ENCODE measurements at places on chromosomes 7 and 10.

DNA sequence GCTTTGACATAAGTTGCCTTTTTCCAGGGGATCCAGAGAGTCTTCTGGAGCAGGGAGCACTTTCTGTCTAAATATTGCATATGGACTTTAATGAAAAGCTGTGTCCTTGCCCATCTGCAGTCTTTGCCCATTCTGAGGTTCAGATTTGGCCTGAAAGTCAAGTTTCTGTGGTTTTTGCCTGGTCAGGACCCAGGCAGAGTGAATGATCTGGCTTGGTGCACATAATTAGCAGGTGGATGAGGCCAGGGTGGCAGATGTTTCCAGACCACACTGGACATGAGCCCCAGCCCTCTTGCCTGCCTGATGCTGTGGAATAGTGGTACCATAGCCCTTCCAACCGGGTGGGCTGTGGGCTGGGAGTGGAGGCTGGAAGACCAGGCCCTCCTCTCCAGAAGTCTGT, 11.0 kb downstream of the HECW1 start:
- H3K4me3 ChIP-seq: no peak overlapping the region
- DNase-seq: no peak
- H3K27ac ChIP-seq: no peak overlapping the region
- H3K4me1 ChIP-seq: no peaks in the 10 kb centered on the region

DNA sequence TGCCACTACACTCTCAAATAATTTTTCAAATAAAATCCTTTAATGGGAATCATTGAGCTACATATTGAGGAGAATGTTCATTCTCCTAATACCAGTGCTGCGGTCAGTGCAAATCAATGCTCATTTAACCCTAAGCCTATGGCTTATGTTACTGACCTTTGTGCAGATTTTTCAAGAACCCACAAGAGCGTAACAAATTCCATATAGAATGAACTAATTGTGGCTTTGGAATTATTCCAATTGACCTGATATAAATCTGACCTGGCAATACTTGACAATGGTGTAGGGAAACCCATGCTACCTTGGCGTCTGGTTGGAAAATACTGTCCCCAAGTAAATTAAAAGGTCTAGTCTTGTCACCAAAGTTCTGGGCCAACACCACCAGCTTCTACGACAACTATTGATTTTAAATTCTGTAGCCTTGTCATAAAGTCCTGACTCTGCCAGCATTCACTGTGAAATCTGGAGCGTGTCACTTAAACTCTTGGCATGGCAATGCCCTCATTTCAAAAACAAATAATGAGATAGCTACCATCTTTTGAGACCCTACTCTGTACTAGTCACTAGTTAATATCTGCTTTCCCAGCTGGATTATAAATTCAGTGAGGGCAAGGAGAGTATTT, 320.9 kb downstream of the AHR start:
- no peaks in the 10 kb centered on the region for H3K27me3 ChIP-seq
- H3K27ac ChIP-seq: no peak overlapping the region
- no peak for DNase-seq
- H3K4me1 ChIP-seq: no peaks in the 10 kb centered on the region
- H3K4me3 ChIP-seq: no peak overlapping the region
- H3K36me3 ChIP-seq: no peaks in the 10 kb centered on the region

DNA sequence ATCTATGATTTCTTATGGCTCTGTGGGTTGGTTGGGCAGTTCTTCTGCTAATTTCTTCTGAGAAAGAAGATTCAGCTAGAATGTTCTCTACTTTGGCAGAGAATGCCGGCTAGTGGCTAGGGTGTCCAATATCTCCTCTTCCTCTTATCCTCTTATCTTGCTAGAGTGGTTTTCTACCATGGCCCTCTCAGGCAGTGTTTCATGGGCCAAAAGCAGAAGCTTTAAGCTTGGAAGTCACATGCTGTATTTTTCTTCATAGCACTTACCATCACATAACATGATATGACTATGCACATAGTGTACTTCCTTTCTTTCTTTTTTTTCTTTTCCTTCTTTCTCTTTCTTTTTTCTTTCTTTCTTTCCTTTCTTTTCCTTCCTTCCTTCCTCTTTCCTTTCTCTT, 140.0 kb downstream of the ITGB8 start:
- DNase-seq: no peak
- H3K4me1 ChIP-seq: no peaks in the 10 kb centered on the region
- H3K4me3 ChIP-seq: no peak overlapping the region
- peak overlapping the region; percentile 60 for H3K27ac ChIP-seq

- H3K4me3 ChIP-seq: no peak overlapping the region
- peaks cover 3% of the 10 kb centered on the region for H3K4me1 ChIP-seq
- peaks cover 67% of the 10 kb centered on the region for H3K36me3 ChIP-seq
- no peaks in the 10 kb centered on the region for H3K27me3 ChIP-seq
Measured at GRCh38 chr7:47968847-47969774, 10.3 kb downstream of the HUS1 start.

DNA sequence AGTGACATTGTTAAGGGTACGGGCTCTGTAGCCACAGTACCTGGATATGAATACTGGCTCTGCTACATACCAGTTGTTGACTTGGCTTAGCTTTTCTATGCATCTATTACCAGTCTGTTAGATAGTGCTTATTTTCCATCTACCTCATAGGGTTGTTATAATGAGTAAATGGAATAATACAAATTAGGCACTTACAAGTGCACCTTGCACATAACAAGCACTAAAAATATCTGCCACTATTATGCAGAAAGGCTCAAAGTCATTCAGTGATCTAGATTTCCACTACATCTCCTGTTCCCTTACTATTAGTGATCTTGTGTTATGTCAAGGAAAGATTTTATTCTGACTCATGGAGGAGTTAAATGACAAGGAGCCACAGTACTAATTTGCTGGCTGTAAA, 27.9 kb upstream of the ZEB1 start:
- H3K36me3 ChIP-seq: no peaks in the 10 kb centered on the region
- no peaks in the 10 kb centered on the region for H3K27me3 ChIP-seq
- no peak overlapping the region for H3K4me3 ChIP-seq
- no peak overlapping the region for H3K27ac ChIP-seq
- no peaks in the 10 kb centered on the region for H3K4me1 ChIP-seq
- no peak for DNase-seq

- H3K36me3 ChIP-seq: no peaks in the 10 kb centered on the region
- no peak overlapping the region for H3K27ac ChIP-seq
- H3K27me3 ChIP-seq: no peaks in the 10 kb centered on the region
- no peaks in the 10 kb centered on the region for H3K4me1 ChIP-seq
Measured at GRCh38 chr7:154795014-154795413, 207.9 kb downstream of the PAXIP1 start.

DNA sequence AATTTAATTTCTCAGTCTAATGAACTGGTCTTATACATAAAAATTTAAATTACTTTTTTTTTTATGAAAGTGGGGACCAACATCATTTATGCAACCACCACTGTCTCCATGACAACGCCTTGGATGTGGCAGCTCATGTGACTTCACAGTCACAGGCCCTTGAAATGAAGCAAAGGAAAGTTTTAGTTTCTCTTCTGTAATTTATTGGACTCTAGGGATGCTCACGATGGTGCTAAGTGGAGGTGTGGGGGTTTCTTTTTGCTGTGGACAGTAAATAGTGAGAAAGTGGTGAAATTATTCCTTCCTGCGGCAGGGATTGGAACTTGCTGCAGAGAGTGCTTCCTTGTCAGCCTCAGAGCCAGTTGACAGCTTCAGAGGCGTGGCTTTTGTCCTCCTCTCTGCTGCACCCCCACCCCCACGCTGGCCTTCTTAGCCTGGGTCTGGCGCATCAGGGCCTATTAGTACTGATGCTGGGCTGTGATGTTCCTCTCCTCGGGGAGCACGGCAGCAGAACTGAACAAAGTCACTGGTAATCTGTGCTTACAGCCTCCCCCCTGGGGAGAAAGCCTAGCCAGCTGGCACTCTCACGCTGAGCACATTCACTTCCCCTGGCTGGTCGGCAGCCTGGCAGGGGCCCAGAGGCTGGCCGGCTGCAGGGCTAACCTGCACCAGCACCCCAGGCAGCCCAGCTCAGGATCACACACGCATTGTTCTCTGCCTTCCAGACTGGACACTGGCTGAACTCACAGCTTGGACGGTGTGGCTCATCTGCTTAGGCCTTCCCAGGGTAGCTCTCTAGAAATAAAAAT, 517.5 kb upstream of the GALNT17 start:
- H3K4me1 ChIP-seq: no peaks in the 10 kb centered on the region
- H3K36me3 ChIP-seq: no peaks in the 10 kb centered on the region
- peak; percentile 81 for DNase-seq
- no peak overlapping the region for H3K4me3 ChIP-seq
- H3K27ac ChIP-seq: no peak overlapping the region

DNA sequence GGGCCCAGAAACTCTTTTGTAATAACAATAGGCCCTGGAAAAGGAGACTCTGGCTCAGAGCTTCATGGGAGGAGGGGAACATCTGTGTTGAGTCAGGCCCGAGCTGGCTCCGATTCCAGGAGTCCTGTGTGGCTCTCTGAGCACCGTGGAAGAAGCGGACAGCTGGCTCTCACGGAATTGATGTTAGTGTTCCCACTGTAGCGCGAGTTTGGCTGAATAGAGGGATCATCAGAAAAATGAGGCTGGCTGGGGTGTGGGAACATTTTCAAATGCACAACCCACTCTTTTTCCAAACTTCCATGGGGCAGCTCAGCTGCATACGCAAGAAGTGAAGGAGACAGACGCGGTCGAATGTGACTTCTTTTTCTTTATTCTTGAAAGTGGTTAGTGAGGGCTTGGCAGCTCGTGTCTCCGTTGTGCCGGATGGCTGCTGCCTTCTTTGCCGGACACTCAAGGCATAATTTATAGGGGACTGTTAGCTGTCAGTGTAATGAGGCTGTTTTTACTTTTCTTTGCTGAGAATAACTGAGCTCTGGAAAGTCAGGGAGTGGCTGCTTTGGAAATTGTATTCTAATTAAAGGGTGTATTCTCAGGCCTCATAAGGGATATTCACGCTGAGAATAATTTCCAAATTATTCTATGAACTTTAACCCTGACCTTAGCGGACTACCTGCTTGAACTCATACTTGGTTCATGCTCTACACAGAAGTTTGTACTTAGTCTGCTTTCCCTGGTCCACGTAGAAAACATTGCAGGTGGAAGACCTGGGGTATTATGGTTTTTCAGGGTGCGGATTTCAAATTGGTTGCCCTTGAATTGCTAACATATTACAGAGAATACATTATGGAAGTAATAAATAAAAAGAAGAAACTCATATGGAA, 23.1 kb downstream of the MDFIC start:
- no peak overlapping the region for H3K4me3 ChIP-seq
- H3K27ac ChIP-seq: no peak overlapping the region
- H3K36me3 ChIP-seq: peaks cover 8% of the 10 kb centered on the region
- H3K4me1 ChIP-seq: peaks cover 90% of the 10 kb centered on the region
- DNase-seq: no peak
- H3K27me3 ChIP-seq: no peaks in the 10 kb centered on the region

DNA sequence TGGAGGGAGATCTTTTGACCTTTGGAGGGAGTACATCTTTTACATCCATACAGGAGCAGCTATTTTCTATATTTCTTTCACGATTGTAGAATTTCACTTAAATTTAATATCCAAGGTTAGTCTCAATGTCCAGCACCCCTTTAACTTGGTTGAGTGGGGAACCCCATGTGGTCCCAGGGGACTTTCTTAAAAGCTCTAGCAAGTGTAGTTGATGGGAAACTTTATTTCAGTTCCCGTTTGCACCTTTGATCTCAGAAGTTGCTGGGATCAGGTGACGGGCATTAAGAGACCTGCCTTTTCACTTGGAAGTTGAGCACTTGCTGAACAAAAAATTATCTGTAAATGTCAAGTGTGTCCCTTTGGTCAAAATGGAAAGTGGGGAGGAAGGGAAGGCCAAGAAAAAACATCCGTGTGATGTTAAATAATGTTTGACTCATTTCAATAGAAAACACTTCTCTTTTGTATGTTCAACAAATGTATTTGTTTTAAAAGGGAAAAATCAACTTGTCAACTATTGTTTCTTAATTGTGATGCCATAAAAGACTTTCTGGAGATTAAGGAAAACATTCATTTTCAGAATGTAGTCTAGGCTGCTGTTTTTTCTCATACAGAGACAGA, 370.1 kb upstream of the GALNT17 start:
- H3K27me3 ChIP-seq: no peaks in the 10 kb centered on the region
- no peak for DNase-seq
- no peak overlapping the region for H3K27ac ChIP-seq
- H3K36me3 ChIP-seq: peaks cover 21% of the 10 kb centered on the region
- no peaks in the 10 kb centered on the region for H3K4me1 ChIP-seq
- H3K4me3 ChIP-seq: no peak overlapping the region

GRCh38 chr7:99579956-99580777, 17.9 kb upstream of the TMEM225B start:
- no peaks in the 10 kb centered on the region for H3K36me3 ChIP-seq
- H3K27ac ChIP-seq: peak overlapping the region; percentile 1
- DNase-seq: peak; percentile 82
- peak overlapping the region; percentile 44 for H3K4me3 ChIP-seq

GRCh38 chr7:107467972-107468371, 1.9 kb upstream of the GPR22 start:
- no peaks in the 10 kb centered on the region for H3K27me3 ChIP-seq
- H3K4me3 ChIP-seq: no peak overlapping the region
- no peaks in the 10 kb centered on the region for H3K36me3 ChIP-seq
- peaks cover 13% of the 10 kb centered on the region for H3K4me1 ChIP-seq

DNA sequence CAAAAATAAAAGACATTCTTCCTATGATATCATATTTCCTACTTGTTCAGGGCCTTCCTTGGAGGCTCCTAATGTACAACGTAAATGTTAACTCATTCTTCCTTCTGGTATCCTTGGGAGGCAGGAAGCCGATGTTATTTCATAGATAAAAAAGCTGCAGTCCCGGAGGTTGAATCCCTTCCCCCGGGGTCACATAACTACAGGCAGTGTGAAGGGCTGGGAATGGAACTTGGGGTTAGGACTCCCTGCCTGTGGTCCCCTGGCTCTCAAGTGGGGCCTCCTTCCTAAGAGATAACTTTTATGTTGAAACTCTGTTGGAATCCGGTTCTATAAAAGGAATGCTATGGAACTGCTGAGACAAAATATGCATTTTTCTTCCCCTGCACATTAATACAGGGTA, 14.9 kb upstream of the CCDC3 start:
- H3K4me1 ChIP-seq: peaks cover 3% of the 10 kb centered on the region
- no peaks in the 10 kb centered on the region for H3K36me3 ChIP-seq
- H3K27me3 ChIP-seq: no peaks in the 10 kb centered on the region
- no peak overlapping the region for H3K27ac ChIP-seq
- H3K4me3 ChIP-seq: no peak overlapping the region

DNA sequence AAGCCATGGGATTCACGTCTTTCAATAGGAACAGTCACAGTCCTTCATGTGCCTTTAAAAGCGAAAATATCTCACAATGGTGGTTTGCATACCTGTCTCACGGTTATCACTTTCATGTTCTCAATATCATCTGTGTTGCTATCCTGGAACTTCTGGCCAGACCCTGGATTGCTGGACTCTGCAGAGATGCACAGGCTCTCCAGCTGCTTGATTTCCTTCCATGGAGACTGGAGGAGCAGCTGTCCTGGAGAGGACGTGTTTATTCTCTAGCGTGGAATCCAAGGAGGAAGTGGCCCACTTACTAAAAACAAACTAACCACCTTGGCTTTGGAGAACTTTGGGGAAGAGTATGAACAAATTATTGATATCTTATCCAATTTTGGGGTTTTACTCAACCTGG, 16.5 kb downstream of the BTBD16 start:
- no peaks in the 10 kb centered on the region for H3K36me3 ChIP-seq
- H3K4me3 ChIP-seq: no peak overlapping the region
- DNase-seq: no peak
- no peaks in the 10 kb centered on the region for H3K4me1 ChIP-seq
- no peaks in the 10 kb centered on the region for H3K27me3 ChIP-seq

Measured in spleen (tissue), 13 donors.